WERI-Rb-1 (cell line): ENCODE measurements at places on chromosomes 4 and X.

DNA sequence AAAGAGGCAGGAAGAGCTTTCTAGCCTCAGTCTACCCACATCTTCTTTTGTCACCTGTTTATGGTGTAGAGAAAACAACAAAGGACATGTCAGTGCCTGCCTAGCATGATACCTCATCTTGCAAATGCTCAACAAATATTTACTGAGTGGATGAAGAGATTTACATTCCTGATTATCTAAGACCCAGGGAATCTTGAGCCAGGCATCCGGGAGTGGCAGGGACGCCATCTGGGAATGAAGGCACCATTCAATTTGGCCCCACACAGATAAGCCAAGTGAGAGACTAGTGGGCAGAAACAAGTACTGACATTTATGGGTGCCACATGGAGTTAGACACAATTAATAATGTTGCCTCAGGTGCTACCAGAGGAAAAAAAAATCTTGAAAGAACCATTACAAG, 36.8 kb upstream of the CASK start:
- peak; percentile 33 for DNase-seq

GRCh38 chr4:74805601-74806000, 11.3 kb upstream of the BTC start:
- DNase-seq, result no peak

- DNase-seq, result no peak
Observed at GRCh38 chr4:163070023-163070422, 96.7 kb downstream of the NAF1 start.

DNA sequence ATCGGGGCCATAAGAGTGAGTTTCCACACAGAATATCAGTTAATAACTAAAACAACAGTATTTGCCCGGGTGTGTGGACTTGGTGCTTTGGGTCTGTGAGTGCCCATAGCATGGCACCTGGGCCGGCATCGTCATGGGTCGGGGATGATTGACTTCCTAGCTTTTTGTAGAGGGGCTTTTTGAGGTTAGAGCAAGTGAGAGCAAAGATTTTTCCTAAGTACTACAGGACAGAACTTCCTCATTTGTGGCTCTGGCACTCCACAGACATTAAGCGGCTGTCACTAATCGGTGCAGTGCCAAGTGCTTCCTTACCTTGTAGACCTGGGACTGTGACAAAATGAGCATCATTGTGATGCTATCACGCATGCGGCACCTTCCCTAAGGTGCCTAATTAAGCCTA, 81.0 kb downstream of the SHROOM2 start:
- no peak for DNase-seq
